ENCODE measurements at places on chromosomes 12 and 14.

DNA sequence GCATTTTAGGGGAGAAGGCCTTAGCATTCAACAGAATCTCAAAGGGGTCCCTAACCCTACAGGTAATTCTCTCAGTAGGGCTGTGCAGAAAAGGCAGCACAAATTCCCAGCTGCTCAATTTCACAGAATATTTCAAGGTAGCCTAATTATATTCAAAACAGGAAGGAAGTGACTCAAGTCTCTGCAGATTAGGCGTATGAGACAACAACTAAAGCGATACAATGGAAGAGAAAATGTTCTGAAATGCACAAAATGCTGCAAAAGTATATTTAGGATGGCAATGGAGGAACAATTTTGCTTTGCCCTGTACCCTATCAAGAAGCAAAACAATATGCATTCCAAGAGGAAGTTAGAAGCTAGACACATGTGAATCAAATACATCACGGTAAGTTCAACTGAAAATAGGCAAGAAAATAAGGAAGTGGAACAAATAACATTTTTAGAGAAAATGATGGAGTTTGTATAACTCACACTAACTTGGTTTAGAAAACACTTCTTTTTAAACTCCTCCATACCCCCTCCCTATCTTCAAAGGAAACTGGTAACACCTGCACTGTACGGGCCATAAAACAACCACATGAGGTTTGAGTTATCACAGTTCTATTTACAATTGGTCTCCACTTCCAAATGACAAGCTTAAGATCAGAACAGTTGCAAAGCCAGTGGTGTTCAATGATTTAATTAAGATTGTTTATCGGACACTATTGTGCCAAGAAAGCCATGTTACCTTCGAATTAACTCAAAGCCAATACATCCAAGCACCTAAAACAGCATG, 1.6 kb downstream of the GIT2 start:
- DNase-seq: no peak

GRCh38 chr12:19997656-19998400, 370.5 kb upstream of the PDE3A start:
- DNase-seq: no peak

DNA sequence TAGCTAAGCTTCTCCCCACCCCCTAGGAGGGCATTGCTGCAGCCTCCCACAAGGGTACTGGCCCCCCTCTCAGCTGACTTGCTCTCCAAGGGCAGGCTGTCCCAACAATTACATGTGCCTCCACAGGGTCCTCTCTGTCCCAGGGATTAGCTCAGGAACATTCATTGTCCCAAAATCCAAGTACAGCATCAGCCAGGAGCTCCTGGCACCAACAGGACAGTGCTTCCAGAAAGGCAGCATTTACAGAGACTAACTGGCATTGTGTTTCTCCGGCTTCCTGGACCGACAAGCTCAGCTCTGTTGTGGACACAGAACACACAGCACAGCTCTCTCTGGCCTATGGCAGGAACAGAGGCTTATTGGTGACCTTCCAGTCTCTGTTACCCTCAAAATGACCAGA, 21.7 kb downstream of the ABCD4 start:
- no peak for DNase-seq

DNA sequence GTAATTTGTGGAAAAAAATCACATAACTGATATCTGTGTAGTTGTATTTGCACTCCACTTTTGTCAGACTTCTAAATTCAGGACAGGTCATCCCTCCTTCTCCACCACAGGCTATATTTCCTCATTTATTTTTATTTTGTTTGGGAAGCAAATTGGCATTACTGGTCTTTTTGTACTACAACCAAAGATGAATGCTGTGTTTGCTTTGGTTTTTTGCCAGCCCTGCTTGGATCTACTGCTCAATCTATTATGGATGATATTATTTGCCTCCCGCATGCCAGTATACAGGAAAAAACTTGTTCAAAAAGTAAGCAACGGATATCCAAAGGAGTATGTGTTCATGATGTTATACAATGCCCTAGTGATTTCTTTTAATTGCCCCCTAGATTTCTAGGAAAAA, 948.8 kb downstream of the TRHDE start:
- DNase-seq: no peak

- DNase-seq: no peak
These were observed 39.1 kb upstream of the NAP1L1 start for GRCh38 chr12:76123259-76124212.

DNA sequence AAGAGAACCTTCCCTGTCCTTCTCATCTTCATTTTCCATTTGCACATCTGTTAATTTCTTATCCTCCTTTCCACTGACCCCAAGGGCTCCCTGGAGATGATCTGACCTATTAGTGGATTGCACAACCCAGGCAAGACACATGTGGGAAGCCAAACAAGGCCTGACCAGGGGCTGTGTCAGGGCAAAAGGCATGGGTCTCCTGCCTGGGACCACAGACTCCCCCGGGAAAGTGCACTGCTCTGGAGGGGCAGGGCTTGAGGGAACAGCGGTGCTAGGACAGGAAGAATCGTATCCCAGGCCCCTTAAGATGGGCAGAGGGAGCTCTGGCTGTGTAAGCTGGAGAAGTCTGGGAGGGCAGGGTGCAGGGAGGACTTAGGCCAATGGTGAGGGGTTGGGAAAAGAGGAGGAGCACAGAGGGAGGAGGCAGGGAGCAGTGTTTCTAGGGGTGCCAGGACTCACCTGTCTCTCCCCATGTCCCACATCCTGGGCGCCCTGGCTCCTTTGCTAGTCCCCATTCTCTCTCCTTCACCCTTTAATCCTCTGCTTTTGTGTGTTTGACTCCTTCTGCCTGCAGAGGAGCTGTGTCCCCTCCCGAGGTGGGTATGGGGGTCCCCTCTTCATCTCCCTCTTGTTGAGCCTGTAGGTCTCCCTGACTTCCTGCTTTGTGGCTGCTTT, 25.3 kb downstream of the PLEKHG3 start:
- peak; percentile 75 for DNase-seq

GRCh38 chr14:51228890-51229289, 11.2 kb upstream of the TMX1 start:
- DNase-seq: no peak

DNA sequence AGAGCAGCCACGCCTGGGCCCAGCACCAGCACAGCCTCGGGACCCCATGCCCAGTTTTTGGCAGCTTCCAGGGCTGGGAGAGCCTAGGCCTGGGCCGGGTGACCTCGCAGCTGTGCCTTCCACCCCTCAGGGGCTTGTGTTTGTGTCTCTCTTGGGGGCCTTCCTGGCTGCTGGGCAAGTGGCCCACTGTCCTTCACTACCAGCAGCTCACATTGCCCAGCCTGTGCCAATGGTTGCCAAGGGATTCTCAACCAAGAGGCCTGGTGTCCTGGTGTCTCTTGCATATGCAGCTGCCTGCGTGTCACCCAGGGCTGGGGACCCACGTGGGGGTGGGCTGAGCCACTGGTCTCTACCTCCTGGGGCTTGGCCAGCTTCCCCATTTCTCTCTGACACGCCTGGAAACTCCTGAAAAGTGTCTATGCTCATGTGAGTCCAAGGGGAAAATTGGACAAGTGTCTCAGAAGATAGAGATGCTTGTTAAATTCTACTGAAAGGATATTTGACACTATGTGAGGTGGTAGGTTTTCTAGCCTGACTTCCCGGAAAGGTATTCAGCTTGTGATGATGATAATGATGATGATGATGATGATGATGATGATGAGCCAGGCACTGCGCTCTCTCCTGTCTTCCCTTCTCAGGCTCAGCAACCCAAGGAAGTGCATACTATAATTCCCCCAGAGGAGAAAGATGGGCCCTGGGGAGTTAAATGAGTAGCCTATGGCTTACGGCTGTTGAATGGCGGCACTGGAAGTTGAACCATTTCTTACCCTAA, 48.8 kb upstream of the ESRRB start:
- no peak for DNase-seq

DNA sequence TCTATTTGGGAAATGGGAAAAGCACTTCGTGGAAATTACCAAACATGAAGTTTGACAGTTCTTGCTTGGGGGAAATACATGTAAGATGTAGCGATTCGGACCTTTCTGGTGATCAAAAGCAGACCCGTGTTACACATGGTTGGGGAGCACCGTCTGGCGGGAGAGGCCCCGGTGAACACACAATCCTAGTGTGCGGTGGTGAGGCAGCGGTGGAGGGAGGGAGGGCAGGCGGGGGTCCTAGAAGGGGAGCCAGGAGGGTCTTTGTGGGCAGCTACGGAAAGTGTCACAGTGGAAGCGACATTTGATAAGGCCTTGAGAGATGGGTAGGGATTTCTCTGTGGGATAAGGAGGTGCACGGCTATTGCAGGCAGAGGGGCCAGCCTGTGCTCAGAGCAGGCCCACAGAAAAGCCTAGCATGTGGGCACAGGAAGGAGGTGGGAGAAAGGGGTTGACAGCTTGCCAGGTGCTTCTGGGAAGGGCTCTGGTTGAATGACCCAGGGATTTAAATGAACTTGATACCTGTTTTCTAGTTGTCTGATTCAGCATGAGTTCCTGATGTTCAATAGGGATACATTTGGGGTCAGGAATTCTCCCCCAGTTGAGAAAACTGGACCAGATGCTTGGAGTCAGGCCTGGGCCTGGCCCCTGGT, 7.2 kb downstream of the MVK start:
- DNase-seq: peak; percentile 68

GRCh38 chr12:120774169-120774916, 48.7 kb downstream of the ACADS start:
- DNase-seq: peak; percentile 55

- no peak for DNase-seq
These were observed 24.3 kb downstream of the CALM1 start for GRCh38 chr14:90421001-90421631.

DNA sequence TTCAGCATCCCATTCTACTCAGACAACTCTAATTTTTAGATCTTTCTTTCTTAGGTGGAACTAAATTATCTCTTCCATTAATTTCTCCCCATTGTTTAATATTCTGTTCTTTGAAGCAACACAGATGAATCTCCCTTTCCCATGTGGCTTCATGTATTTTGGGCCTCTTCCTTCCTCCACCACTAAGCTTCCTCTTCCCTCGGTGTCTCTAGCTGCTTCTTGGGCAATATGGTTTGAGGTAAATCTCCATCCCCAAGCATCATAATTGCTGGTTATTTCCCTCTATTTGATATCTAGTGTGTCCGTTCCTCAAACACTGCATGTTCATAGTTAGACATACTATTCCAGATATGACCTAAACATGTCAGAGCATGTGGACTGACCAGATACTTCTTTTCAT, 119.2 kb downstream of the PELI2 start:
- no peak for DNase-seq

DNA sequence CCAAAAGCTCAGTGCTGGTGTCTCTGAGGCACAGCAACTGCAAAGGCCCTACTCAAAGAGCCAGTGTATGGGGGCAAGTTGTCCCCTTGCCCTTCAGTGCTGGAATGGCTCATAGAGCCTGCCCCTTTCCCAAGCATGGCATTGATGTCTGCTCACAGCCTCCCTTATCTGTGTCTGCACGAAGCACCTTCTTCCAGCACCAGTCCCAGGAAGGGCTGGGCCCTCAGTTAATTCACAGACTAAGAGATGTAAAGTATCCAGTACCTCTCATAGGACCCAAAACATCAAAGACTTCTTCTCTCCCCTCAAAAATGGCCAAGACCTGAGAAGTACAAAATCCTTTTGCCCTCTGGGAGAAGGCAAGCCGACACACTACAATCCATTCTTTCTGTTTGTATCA, 1.6 kb upstream of the CMAS start:
- no peak for DNase-seq

DNA sequence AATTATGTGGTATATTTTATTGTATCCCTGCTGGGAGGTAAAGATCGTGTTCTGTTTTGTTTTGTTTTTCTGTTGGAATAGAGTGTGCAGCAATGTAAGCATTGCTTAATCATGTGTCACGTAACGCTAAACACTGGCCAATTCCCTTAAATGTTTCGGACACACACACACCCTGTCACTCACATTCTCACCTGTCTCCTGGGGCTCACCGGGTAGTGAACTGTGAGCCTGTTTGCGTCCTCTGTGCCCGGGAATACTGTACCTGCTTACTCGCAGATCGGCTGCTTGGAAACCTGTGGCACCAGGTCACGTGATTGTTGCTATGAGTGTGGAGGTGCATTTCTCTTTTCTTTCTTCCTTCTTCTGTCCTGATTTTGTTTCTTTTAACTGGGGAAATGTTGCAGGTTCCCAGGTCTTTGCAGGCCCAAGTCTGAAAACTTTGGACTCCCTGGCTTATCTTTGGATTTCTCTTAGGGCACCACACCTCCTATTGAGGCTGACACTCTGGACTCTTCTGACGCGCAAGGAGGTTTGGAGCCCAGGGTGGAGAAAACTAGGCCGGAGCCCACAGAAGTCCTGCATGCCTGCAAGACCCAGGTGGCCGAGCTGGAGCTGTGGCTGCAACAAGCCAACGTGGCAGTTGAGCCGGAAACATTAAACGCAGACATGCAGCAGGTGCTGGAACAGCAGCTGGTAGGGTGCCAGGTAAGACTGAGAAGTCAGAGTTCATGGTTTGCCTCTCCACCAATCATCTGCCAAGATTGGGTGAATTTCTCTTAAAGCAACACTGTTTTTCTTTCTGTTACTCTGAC, 181.1 kb downstream of the ESR2 start:
- no peak for DNase-seq

DNA sequence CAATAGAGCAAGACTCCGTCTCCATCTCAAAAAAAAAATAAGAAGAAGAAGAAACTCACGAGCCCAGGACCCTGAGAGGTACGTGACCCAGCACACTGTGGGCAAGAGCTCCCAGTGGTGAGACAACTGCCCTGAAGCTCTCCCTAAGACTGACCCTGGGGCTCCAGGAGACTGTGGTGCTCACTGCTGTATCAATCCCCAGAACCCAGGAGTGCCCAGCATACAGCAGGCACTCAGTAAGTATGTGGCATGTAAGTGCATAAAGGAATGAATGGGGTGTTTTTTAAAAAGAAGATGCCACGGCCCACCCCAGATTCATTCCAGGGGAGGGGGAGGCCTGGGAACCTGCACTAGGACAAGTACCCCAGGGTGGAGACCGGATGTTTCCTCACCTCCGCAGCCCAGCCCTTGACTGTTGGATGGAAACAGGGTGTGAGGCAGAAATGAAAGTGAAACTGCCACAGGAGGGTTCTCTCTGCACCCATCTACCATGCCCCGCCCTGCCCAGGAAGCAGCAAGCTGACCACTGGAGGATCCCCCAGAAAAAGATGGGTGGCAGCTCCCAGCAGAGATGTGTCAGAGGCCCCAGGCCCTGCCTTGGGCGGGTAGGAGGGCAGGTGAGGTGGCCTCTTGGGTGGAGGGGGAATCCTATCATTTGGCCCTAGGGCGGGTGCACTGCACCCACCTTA, 12.2 kb downstream of the ITPK1 start:
- DNase-seq: peak; percentile 85

GRCh38 chr12:101475751-101476305, 692 bp downstream of the SPIC start:
- DNase-seq: no peak

- DNase-seq: no peak
These were observed 143.6 kb upstream of the OTX2 start for GRCh38 chr14:56953884-56954283.

- DNase-seq: peak; percentile 35
These were observed 174.5 kb upstream of the NPAS3 start for GRCh38 chr14:32764131-32764530.

GRCh38 chr12:25771041-25771440, 187.4 kb upstream of the RASSF8 start:
- no peak for DNase-seq

- no peak for DNase-seq
These were observed 17.4 kb downstream of the LGR5 start for GRCh38 chr12:71456990-71457389.

- no peak for DNase-seq
These were observed 120.0 kb downstream of the OTOGL start for GRCh38 chr12:80219345-80219744.

- no peak for DNase-seq
These were observed 2.2 kb upstream of the KLRG1 start for GRCh38 chr12:8987163-8987562.

All from osteoblast (primary cell).